ENCODE measurements at places on chromosomes 6 and 20.

GRCh38 chr20:33576432-33577125, 85.5 kb upstream of the C20orf144 start:
- DNase-seq: no peak

GRCh38 chr6:127904160-127904559, 3.3 kb upstream of the THEMIS start:
- no peak for DNase-seq

DNA sequence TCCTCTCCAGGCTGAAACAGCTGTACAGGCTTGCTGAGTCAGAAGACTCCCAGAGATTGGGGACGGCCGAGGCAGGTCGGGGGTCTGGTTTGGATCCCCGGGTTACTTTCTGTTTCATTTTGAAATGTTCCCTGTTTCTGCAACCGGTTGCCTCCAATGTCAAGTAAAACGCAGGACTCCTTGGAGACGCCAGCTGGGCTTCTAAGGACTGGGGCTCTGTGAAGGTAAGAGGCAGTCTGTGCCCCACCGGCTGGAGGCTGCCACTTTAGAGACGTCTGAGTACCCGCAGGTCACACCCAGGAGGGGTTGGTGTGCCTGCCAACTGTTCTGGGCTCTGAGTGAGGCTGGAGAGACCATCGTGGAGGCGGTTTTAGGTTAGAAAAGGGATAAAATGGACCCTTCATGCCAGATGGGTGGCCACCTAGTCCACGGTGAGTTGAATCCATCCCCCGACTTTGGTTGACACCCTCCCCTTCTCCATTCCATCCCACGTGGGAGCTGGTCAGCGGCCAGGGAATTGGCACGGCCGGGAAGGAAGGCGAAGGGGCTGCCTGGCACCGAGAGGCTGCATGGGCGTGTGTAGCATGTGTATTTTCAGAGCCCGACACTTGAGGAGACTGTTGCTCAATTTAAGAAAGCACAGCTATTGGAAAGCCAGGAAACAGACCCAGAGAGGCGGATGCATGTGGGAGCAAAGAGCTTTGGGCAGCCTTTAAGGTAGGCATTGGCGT, 240.9 kb downstream of the PHACTR1 start:
- DNase-seq: no peak

DNA sequence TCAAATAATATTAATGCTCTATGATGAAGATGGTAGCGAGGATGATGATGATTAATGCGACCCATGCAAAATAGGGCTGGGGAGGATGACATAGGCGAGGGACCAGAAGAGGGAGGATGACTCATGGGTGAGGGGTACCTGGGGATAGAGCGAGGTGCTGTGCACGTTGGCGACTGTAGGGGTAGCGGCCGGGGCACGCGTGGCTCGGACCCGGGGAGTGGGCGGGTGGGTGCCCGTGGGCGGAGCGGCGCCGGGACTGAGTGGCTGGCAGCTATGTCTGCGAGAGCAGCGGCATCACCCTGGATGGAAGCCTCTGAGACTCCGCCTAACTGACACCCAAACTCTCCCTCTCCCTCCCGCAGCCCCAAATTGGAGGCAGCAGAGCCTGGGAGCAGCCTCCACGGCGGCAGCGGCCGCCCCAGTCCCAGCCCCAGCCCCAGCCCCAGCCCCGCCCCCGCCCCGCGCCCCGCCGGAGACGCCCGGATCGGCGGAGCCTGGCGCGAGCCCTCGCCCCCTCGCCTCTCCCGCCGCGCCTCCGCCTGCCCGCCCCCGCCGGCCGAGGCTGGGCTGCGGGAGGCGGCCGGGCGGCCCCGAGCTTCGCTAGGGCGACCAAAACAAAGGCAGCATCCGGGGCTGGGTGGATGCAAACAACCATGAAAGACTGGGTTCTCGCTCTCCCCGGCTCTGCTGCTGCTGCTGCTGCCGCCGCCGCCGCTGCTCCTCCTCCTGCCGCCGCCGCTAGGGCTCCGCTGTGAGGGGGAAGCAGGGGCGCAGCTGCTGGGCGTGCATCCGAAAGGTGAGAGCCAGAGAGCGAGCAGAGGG, at the start of gene RIMS1:
Gene RIMS1, plus strand, starts transcription at position 367 of the 822 bp plus-strand sequence. CDS start 474 bp downstream, outside the sequence.
- no peak for DNase-seq

DNA sequence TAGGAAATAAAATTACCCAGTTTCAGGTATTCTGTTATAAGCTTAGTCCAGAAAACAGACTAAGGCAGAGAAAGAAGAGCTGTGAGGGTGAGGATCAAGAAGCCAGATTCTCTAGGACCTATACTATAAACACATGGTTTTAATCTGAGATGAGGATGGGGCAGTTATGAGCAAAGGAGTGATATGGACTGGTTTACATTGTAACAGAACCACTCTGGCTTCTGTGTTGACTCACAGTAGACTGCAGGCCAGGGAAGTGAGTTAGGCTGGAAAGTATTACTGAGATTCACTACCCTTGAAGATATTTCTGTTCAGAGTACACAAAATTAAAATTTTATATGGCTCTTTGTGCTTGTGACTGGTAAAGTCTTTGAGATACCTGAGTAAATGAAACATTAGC, 3.2 kb upstream of the RWDD1 start:
- no peak for DNase-seq

GRCh38 chr20:49104365-49104648, 58.2 kb downstream of the CSE1L start:
- DNase-seq: no peak

- no peak for DNase-seq
Observed at GRCh38 chr20:60583741-60584140, 625.5 kb downstream of the CDH26 start.

DNA sequence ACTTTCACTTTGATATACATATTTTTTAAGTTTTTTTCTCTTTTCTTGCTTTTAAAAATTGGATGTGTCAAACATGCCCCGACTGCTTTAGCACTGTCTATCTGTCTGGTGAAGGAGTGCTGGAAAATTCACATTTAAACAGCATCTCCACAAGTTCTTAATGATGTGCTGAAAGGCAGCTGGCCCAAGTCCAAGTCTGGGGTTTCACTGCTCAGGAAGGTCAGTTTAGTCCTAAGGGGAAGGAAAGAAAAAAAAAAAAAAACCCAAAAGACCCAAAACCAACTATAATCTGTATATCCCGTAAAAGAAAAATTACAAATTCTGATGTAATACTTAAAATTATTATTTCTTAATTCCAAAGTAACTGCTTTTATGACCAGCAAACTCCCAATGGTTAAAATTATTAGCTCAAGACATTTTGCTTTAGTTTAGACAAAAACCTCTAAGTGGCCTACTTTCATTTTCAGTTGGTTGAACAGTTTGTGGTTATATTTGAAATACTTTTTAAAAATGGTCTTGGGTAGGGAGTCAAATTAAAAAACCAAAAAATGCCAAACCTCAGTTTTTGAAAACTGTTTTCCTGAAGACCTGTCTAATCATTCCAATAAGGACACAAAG, 79.5 kb upstream of the PREP start:
- DNase-seq: no peak

DNA sequence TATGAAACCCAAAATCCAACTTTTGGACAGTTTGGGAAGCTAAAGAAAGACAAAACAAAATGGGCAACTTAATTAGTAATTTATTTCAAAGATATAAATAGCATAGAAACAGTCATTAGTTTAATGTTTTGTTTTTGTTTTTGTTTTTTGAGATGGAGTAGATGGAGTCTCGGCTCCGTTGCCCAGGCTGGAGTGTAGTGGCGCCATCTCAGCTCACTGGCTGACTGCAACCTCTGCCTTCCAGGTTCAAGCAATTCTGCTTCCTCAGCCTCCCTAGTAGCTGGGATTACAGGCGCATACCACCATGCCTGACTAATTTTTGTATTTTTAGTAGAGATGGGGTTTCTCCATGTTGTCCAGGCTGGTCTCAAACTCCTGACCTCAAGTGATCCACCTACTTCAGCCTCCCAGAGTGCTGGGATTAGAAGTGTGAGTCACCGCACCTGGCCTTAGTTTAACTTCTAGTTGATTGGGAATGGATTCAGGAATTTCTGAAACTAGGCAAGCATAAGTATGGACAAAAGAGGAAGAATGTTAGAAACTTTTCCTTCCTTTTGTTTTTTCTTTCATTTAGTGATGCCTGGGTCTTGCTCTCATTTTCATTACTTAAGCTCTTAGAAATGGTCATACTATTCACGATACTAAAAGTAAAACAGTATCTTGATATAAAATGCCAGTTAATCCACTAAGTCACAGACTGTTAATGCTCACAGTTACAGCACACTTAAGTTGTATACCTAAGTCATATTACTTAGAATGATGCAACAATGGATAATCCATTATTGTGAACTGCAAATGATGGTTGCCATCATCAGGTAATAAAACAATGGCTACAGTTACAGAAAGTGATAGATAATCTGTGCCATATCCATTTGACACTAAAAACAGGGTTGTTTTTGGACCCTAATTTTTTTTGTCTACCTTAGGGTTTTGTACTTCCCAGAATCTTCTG, 8.2 kb downstream of the SENP6 start:
- no peak for DNase-seq

GRCh38 chr6:71879016-71879415, 7.3 kb upstream of the RIMS1 start:
- no peak for DNase-seq

DNA sequence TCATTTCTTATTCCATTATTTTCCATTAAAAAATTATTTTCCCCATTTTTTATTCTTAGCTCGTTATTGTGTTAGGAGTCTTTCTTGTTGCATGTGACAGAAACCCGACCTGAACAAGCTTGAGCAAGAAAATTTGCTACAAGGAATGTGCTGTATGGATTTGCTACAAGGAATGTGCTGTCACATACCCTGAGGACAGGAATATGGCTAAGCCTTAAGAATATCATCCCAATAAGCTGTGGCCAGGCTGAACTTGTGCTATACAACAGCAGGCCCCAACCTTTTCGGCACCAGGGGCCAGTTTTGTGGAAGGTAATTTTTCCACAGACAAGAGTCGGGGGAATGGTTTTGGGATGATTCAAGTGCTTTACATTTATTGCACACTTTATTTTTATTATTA, 114.0 kb downstream of the TRMT11 start:
- DNase-seq: no peak

GRCh38 chr6:125804264-125804663, 13.5 kb downstream of the NCOA7 start:
- DNase-seq: peak; percentile 51

- DNase-seq: no peak
Observed at GRCh38 chr20:21391185-21391971, 5.9 kb downstream of the NKX2-4 start.

GRCh38 chr6:140850438-140850837, 1282.3 kb upstream of the GJE1 start:
- DNase-seq: no peak

DNA sequence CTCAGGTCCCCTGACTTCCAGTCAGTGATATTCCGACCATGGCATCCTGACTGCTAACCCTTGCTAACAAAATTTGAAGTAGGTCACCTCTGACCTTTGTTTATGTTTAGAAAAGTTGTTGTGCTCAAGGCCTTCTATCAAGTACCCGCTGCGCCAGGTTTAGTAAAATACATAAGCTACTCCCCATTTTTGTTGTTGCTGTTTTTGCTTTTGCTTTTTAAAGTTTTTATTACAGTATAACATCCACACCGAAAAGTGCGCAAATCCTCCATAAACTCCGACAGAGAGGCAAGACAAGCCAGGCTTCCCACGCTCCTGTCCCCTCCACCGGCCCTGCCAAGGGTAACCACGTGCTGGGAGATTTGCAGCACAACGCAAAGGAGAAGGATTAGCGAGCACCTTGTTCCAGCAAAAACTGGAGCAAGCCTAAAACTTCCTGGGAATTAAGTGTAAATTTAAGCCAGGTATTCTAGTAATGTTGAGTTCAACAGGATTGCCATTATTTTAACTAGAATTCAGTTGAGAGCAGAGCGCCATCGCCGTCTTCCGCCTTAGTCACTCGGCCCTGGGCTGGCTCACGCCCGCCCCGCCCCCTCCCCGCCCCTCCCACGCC, 17.8 kb upstream of the HMGN4 start:
- DNase-seq: no peak

- DNase-seq: no peak
Observed at GRCh38 chr6:139676718-139677117, 302.3 kb upstream of the CITED2 start.

- DNase-seq: no peak
Observed at GRCh38 chr6:131868836-131869235, 61.0 kb downstream of the ENPP1 start.

DNA sequence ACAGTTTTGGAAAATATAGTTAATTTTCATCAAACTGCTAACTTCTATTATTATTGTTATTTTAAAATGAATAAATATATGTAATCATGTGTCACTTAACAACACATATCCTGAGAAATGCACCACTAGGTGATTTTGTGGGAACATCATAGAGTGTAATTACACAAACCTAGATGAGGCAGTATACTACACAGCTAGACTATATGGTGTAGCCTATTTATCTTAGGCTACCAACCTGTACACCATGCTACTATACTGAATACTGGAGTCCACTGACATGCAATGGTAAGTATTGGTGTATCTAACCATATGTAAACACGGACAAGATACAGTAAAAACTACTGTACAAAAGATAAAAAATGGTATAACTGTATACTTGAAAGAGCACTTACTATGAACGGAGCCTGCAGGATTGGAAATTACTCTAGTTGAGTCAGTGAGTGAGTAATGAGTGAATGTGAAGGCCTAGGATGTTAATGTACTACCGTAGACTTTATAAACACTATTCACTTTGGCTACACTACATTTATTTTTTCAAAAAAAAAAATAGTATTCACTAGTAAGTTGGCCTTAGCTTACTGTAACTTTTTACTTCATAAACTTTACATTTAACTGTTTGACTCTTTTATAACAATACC, 72.4 kb downstream of the ASCC3 start:
- DNase-seq: no peak

DNA sequence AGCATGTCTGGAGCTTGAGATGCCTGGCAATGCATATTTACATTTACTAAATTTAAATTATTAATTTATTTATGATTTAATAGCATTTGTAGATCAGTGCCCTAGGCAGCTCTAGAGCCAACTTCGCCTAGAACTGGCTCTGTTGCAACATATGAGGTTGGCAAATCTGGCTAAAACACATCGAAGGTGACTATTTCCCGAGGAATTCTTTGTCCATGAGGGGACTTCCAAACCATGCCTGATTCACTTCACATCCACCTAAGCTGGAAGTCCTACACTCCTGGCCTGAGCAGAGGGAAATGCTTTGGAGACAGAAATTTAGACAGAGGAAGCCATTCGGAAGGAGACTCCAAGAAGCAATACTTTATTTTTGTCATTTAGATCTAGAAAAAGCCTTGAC, 211.0 kb upstream of the ARG1 start:
- DNase-seq: no peak

- DNase-seq: no peak
Observed at GRCh38 chr20:9200620-9201019, 131.7 kb downstream of the PLCB4 start.

GRCh38 chr6:158009114-158009891, 27.6 kb downstream of the SYNJ2 start:
- DNase-seq: peak; percentile 21

GRCh38 chr6:169950558-169950957, 199.1 kb downstream of the ERMARD start:
- peak; percentile 24 for DNase-seq

GRCh38 chr20:64102647-64103354, 4.6 kb downstream of the NPBWR2 start:
- no peak for DNase-seq

DNA sequence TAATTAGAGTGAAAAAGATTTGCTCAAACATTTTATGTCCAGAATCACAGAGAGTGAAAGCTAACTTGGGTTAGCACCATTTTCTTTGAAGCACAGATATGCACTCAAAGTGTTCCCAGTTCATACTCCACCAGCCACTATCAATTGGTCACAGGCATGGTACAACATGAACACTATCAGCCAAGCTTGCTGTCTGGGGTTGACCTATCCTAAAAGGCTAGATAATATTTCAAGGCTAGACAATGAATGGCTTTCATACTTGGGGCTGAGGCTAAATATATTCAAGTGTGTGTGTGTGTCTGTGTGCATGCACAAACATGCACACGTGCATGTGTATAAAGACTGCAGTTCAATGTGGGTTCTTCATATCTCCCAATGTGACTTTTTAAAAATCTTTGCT, 783.0 kb upstream of the GJE1 start:
- DNase-seq: no peak
